ENCODE measurements at places on chromosomes 16 and 17. TPM values are rescaled to one million over a fixed set of nuclear protein-coding genes. Genes with fewer than 3 reads are reported as not detected.

- DNase-seq, result no peak
Measured at GRCh38 chr17:78154903-78155811, 9.0 kb downstream of the C17orf99 start.

GRCh38 chr16:2253293-2253692, 1.9 kb upstream of the ECI1 start:
- no peak for DNase-seq

- DNase-seq, result no peak
Measured at GRCh38 chr16:58024486-58025350, 836 bp upstream of the MMP15 start.

DNA sequence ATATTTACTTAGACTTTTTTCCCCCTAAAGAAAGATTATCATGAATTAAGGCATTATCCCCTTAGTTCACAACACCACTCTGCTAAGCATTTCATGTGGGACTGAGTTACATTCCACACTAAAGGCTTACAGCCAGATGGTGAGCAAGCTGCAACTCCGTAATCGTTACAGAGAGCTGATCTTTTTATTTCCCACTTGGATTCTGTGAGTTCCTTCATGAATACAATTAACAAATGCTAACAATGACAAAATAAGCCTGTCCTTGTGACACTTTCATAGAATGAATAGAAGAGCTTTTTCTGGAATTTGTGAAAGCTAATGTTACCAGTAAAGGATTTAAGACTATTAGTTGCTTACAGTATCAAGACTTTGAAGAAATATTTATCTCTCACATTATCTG, 8.7 kb downstream of the OGFOD1 start:
- DNase-seq, result no peak

DNA sequence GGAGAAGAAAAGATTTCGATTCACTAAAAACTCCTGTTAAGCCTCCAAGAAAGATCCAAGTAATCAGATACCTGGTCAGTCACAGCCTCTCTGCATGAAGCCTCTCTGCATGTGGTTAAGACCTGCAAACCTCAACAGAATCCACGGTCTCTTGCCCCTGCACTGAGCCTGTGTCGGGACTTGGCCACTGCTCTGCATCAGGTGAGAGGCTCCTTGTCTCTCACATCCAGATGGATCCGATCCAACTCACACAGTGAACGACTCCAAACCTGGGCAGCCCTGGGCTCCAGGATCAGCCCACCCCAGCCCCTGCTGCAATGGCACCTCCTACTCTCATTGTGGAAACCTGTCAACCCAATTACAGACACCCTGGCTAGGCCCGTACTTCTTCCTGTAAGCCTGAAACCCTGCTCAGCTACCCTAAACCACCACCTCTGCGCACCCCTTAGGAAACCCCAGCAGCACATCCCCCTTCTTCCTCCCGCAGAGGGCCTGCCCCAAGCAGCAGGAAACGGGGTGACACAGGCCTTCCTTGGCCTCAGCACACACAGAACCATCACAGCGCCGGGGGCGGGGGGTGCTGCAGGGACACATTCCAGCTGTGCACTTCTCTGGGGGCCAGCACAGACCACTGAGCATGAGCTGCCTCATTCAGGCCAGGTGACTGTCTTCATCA, 129.5 kb downstream of the ANKRD11 start:
- DNase-seq, result no peak

DNA sequence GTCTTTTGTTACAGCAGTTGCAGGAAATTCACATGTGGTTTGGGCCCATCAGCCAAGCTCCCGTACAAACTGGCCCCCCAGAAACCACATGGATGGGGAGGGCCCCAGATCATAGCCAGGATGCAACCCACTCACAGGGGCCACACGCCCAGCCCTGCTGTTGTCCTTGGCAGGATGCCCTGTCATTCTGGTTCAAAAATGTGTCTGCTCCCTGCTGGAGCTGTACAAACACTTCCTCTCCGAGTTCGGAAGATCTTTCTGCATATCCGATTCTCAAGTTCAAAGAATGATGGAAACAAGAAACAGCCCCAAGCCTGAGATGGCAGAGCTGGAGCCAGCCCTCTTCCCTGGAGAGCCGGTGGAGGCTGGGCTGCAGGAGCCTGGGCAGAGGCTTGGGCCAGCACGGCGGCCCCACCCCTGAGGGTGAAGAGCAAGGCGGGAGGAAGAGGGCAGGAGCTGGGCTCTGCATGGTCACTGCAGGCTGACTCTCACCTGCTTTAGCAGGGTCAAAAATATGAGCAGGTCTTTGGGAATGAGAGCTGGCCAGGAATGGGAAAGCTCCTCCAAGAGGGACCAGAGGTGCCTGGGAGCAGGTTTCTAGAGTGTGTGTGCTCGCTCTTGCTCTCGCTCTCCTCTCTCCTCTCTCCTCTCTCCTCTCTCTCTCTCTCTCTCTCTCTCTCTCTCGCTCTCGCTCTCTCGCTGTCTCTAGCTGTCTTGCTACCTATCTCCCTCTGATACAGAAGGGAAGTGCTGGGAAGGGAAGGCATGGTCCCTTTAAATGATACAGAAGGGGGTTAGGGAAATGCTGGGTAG, 34.7 kb upstream of the ENPP7 start:
- no peak for DNase-seq

GRCh38 chr16:83552228-83552627, 255.6 kb upstream of the HSBP1 start:
- DNase-seq, result no peak

DNA sequence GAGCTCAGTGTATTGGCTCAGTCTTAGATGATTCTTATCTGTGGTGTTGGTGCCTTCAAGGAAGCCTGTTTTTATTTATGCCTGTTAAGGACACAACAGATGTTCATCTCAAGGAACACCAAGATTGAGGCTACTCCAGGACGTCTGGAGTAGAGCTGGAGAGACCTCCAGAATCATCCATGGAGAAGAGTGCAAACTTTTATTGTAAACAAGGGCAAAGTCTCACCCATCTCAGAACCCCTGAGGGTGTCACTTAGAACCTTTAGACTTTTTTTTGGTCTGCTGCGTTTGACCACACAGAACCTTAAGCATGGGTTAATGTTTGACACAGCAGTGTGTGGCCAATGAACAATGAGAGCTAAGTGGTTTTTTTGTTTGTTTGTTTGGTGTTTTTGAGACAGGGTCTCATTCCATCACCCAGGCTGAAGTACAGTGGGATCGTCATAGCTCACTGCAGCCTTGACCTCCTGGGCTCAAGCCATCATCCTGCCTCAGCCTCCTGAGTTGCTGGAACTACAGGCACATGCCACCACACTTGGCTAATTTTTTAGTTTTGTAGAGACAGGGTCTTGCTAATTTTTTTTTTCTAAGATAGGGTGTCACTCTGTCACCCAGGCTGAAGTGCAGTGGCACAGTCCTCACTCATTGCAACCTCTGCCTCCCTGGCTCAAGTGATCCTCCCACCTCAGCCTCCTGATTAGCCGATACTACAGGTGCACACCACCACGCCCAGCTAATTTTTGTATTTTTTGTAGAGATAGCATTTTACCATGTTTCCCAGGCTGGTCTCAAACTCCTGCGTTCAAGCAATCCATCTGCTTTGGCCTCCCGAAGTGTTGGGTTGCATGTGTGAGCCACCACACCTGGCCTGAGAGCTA, 16.3 kb downstream of the SLC47A1 start:
- DNase-seq, result no peak

GRCh38 chr17:74639704-74640151, 16.2 kb upstream of the CD300E start:
- DNase-seq, result no peak

GRCh38 chr17:39538866-39539265, 68.9 kb downstream of the NEUROD2 start:
- DNase-seq, result no peak

DNA sequence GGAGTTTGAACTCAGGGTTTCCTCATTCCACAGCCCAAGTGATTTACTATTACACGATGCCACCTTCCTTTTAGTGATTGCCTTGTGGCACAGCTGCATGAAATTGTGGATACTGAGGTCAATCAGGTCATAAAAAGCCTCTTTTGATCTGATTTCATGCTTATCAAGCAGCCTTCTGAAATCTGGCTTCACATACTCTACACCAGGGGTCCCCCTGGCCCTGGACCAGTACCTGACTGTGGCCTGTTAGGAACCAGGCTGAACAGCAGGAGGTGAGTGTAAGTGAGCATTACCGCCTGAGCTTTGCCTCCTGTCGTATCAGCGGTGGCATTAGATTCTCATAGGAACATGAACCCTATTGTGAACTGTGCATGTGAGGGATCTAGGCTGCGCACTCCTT, 13.8 kb downstream of the SLFN5 start:
- no peak for DNase-seq

GRCh38 chr17:54256401-54256929, 433.7 kb downstream of the KIF2B start:
- DNase-seq, result no peak

GRCh38 chr16:63702981-63703590, 1418.8 kb downstream of the CDH11 start:
- DNase-seq, result no peak

DNA sequence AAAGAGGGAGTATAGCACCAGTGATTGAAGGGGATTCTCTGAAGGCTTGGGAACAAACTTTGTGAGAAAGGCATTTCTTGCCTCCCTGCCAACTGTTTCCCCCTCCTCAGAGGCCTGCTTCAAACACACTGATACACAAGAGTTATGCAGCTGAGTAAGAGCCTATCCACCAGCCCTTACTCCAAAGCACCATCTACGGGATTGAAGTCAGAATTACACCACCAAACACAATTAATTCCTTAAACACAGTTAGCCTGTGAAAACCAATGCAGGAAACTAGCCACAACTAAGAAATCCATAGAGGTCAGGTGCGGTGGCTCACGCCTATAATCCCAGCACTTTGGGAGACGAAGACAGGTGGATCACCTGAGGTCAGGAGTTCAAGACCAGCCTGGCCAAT, 138.3 kb downstream of the SHCBP1 start:
- DNase-seq, result no peak

DNA sequence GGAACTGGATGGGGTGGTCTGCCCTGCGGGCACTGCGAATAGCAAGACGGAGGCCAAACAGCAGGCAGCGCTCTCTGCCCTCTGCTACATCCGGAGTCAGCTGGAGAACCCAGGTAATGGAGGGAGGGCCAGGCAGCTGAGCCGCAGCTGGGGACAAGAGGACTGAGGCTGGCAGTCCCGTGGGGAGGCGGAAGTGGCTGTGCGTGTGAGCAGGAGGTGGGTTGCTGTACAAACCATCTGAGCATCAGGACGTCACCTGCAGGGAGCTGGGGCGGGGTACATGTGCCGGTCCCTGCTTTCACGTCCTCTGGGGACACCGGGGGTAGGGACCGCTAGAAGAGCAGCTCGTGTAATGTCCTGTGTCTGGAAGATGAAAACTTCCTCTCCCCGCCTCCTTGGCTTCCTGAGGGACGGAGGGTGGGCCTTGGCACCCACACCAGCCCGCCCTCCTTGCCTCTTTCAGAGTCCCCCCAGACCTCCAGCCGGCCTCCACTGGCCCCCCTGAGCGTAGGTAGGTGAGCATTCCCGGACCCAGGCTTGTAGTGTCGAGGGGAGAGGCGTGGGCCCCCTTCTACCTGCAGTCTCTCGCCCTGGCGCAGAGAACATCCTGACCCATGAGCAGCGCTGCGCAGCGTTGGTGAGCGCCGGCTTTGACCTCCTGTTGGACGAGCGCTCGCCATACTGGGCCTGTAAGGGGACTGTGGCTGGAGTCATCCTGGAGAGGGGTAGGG, 3.7 kb downstream of the ADAD2 start:
- no peak for DNase-seq

GRCh38 chr17:46061435-46061834, 62.4 kb downstream of the STH start:
- DNase-seq, result no peak

DNA sequence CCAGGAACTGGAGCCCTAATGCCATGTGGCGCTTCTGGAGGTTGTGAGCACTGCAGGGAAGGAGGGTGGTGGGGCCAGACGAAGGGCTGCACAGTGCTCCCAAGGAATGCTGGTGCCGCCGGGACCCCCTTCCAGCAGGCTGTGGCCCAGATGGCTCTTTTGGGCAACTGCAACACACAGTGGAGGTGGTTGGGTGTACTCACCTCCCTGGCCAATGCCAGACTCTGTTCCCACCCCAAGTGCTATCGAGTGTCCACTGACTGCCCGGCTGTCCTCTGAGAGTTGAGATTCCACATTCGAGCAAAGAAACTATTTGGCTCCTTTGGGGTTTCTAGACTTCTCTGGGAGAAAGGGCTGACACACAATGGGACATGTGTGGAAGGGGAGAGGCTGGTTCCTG, 167.9 kb downstream of the RGS9 start:
- no peak for DNase-seq

DNA sequence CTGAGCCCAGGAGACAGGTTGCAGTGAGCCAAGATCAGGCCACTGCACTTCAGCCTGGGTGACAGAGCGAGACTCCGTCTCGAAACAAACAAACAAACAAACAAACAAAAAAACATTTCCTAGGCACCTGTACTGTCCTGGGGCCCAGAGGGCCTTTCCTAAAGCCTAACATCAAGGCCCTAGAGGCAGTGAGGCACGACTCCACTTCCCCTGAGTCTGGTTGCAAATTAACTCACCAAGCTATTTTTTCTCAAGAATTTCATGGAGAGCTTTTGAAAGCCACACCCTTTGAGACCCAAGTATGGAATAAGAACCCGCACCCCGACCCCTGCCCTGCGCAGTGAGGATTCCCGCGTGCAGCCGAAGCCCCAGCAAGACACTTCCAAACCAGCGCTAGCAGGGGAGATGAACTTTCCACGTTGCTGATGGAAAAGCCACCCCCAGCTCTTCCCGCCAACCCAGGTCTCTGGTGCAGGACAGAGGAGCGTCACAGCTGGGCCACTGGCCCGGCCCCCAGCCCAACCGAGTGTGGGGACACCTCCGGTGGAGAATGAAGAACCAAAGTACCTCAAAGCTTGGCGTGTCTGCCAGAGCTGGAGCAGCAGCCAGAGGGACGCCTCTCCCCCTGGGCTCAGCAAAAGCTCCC, 1.2 kb downstream of the CHST5 start:
- no peak for DNase-seq

DNA sequence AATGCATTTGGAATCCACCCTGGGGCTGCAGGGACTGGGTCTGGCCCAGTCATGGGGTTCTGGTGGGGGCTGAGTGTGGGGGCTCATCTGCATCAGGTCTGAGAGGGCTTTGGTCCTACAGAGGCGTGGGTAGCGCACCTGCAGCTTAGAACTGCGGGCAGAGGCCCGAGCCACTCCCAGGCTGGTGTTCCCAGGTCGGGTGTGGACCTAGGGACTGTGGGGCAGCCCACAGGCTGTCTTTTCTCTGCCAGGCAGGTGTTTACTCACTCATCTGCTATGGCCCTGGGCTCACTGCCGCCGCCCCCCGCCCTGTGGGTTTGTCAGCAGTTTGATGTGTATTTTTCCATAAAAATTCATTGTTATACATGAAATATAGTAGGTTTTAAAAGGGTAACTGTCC, 27.0 kb upstream of the DOC2B start:
- peak; percentile 54 for DNase-seq

- no peak for DNase-seq
Measured at GRCh38 chr17:55734128-55734781, 11.6 kb upstream of the TMEM100 start.

GRCh38 chr16:75621170-75621477, 2.0 kb downstream of the ADAT1 start:
- no peak for DNase-seq

- no peak for DNase-seq
Measured at GRCh38 chr17:57331423-57331822, 75.1 kb downstream of the MSI2 start.

The EPX gene
- total RNA-seq, result not detected

The PLA2G10 gene
- total RNA-seq, result not detected

The P2RX1 gene
- 55.9 TPM for total RNA-seq

The MRPL28 gene
- 53.5 TPM for total RNA-seq

The GRAP gene
- total RNA-seq, result 3.0 TPM

The SRCAP gene
- total RNA-seq, result 14.3 TPM

The MPV17L gene
- 12.4 TPM for total RNA-seq

The HS3ST2 gene
- total RNA-seq, result 0.55 TPM

The SCARF1 gene
- total RNA-seq, result 10.2 TPM

The IKZF3 gene
- 0.33 TPM for total RNA-seq

The TBC1D3G gene
- total RNA-seq, result not detected

Data from sigmoid colon (tissue), 7 donors.